Stimulated activated CD8-positive, alpha-beta memory T cell treated with anti-CD3 and anti-CD28 coated beads, Interleukin-7, amount 100 ng/mL, for 24 hours (primary cell): ENCODE measurements at places on chromosomes 4 and X.

DNA sequence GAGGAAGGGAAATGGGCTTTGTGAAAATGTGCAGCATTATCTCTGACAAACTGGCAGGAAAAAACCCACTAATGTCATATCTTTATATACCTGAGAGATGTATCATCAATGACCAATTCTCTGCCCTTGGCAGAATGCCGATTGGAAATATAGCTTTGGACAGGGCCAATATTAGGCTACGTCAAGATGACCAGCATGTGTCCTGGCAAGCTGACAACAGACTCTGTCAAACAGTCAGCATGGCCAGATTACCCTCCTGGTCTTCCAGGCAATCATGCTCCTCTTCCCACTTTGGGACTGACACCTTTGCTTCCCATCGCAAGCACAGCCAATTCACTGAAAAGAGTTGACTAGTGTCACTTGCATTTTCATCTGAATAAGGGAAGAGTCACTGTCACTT is 57.0 kb downstream of the SORBS2 start:
- no peak for DNase-seq

DNA sequence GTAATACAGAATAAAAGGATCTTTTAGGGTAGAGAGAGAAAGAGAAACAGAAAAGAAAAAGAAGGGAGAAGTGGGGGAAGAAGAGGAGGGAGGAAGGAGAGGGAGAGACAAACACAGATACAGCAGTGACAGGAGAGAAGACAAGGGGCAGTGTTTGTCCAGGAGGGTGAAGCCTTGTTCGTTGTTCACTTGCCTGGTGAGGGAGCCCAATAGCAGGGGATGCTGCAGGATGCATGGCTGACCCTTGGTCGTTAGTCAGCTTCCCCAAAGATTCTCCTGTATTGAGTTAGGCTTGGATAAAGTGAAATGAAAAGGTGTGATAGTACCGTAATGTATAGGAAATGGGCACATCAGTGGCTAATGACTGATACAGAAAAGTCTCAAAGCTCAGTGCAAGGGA is 403.7 kb downstream of the IL15 start:
- DNase-seq = no peak

- DNase-seq = no peak
Observed at GRCh38 chr4:3485011-3485791, 22.1 kb downstream of the DOK7 start.

DNA sequence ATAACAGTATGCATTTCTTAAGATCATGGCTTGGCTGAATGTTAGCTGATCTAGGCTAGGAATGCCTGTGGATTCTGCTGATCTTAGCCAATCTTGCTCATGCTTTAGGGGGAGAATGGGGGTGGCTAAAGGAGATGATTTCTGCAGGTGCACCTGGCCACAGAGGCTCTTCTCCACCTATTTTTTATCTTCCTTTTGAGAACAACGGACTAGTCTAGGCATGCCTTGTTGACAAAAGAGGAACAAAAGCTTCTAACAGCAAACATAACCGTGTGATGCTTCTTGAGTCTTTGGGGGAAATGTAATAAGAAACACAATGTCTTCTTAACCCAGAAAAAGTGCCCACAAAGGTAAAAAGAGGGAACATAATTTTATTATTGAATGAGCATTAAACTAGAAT is 743.5 kb downstream of the ARAP2 start:
- DNase-seq = no peak

- no peak for DNase-seq
Observed at GRCh38 chr4:153679486-153679885, 4.6 kb upstream of the TLR2 start.

DNA sequence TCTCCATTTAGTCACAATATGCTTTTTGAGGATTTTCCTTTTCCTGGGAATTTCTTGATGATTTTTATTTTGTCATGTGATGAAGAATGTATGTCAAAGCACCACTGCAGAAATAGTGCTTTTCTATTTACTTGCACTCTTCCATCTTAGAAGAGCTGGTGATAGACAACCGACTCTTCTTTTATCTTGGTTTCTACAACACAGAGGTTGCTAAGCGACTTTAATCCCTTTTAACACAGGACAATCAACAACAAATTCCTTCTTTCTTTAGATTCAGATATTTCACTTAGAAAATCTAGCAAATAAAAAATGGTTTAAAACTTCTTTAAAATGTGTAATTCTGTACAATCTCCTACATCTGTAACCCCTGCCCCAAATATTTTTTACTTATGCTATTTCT is 34.6 kb downstream of the TET2 start:
- no peak for DNase-seq

DNA sequence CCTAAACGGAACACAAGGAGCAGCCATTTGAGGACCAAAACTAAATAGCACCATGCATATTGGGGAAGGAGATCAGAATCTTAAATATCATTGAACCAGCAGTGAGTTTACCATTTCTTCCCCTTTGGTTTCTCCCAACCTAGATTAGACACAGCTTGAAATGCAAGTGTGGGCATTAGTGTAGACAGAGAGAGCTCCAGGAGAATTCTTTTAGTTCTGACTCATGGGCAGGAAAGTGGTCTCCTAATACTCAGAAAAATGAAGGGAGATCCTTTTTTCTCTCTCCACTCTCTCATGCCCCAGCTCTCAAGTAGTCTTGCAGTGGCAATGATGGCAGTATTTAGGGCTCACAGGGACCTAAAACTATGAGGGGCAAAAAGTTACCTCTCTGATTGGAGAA is 567.9 kb downstream of the INPP4B start:
- no peak for DNase-seq

- no peak for DNase-seq
Observed at GRCh38 chrX:101206471-101206870, 13.1 kb upstream of the DRP2 start.

DNA sequence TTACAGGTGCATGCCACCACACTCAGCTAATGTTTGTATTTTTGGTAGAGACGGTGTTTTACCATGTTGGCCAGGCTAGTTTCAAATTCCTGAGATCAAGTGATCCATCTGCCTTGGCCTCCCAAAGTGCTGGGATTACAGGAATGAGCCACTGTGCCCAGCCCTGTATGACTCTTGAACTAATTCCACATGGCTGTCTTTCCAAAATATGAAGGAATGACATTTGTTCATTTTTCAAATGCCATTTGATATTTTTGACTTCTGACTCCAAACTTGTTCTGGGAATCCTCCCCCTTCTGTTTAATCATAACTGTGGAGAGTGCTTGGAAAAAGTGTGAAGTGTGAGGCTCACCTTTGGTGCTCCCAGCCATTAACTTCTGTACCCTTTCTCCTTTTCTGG is 119.2 kb downstream of the NHS start:
- DNase-seq = no peak
